ENCODE measurements at places on chromosomes 7 and 10. TPM values are rescaled to one million over a fixed set of nuclear protein-coding genes. Genes with fewer than 3 reads are reported as not detected.

The CEP55 gene
- 15.8 TPM for total RNA-seq

The GRID2IP gene
- total RNA-seq, result not detected

The NPFFR1 gene
- total RNA-seq, result not detected

The XRCC2 gene
- 37.6 TPM for total RNA-seq

The TAS2R39 gene
- total RNA-seq, result not detected

All from K562 (cell line).